ENCODE measurements at places on chromosomes 12 and 14.

- DNase-seq: no peak
Observed at GRCh38 chr12:131499864-131500190, 211.1 kb upstream of the SFSWAP start.

DNA sequence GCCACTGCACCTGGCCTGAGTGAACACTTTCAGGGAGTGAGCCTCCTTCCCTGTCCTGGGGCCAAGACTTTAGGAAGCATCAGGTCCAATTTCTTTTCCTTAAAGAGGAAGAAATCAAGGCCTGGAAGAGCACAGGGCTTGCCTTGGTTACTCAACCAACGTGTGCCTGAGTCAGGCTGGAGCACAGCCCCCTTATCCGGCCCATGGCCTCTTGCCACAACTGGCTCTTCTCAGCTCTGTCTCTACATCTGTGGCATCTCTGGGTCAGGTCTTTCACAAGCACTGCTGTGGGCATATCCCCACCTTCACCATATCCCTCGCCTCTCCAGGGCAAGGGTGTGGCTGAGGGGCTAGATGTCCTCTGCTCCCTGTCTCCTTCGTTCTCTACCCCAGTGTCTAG is 6.8 kb downstream of the MYH6 start:
- DNase-seq: no peak

- no peak for DNase-seq
Observed at GRCh38 chr14:70908935-70909641, 1.8 kb downstream of the PCNX1 start.

GRCh38 chr12:66002812-66003211 is 127.7 kb downstream of the LLPH start:
- DNase-seq: peak; percentile 33

DNA sequence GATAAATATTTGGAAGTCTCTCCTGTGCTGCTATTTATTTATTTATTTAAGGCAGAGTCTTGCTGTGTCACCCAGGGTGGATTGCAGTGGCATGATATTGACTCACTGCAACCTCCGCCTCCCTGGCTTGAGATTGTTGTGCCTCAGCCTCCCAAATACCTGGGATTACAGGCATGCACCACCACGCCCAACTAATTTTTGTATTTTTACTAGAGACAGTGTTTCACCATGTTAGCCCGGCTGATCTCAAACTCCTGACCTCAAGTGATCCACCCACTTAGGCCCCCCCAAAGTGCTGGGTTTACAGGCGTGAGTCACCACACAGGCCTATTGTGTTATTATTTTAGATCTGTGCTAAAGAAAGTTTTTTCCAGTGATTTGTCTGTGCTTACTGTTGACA is 225.2 kb downstream of the CCER1 start:
- DNase-seq: peak; percentile 73

GRCh38 chr14:64723691-64724577 is 19.7 kb downstream of the PLEKHG3 start:
- no peak for DNase-seq

- DNase-seq: no peak
Observed at GRCh38 chr12:131671871-131672270, 39.0 kb upstream of the SFSWAP start.

DNA sequence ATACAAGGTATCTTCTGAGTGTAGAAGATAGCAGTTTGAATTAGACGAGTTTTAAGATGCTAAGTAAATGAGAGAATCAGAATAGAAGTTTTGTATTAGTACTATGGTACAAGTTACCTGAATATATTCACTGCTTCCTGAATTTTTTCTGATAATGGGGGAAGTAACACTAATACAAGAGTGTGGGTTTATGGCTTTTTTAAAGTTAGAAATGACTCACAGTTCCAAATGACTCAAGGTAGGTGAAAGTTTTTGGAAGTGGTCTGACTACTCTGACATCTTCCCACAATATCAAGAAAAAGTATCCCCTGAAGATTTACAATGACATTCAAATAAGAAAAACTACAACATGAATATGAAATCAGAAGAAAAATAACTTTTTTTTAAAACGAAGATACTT is 123.7 kb upstream of the GARIN6 start:
- no peak for DNase-seq

Measured in foreskin fibroblast (primary cell).